SIG-M5 (cell line): ENCODE measurements at places on chromosomes 5 and 9.

GRCh38 chr9:122088880-122089706 is 4.0 kb downstream of the TTLL11 start:
- no peak for DNase-seq

DNA sequence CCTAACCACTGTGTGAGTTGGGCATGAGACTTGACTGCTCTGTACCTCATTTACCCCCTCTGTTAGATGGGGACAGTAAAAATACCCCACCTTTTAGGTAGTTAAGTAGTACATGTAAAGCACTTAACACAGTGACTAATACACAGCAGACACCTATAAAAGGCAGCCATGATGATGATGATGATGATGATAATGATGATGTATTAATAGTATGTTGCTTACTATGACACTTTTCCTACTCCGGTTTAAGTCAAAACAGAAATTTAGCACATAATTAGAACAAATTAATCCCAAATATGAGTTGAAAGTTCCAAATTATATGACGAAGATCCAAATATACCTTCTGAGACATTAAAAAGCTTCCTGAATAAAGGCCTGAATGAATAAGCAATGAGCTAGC is 222.1 kb downstream of the GAPVD1 start:
- no peak for DNase-seq

DNA sequence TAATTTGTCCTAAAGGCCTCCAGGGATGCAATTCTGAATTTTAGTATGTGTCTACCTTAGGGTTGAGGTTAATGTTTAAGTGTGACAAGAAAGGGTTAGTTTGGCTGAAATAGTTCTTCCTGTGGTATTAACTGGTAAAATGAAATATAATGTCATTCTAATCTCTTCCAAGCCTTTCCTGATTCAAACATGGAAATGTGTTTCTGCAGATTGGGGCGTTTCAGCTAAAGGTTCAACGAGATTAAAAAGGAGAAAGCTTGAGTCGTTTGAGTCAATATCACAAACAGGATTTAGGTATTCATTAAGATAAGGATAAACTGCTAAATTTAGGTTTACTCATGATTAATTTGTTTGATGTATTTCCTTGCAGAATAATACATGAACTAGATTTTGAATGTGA is 34.4 kb upstream of the ALDOB start:
- DNase-seq: no peak

DNA sequence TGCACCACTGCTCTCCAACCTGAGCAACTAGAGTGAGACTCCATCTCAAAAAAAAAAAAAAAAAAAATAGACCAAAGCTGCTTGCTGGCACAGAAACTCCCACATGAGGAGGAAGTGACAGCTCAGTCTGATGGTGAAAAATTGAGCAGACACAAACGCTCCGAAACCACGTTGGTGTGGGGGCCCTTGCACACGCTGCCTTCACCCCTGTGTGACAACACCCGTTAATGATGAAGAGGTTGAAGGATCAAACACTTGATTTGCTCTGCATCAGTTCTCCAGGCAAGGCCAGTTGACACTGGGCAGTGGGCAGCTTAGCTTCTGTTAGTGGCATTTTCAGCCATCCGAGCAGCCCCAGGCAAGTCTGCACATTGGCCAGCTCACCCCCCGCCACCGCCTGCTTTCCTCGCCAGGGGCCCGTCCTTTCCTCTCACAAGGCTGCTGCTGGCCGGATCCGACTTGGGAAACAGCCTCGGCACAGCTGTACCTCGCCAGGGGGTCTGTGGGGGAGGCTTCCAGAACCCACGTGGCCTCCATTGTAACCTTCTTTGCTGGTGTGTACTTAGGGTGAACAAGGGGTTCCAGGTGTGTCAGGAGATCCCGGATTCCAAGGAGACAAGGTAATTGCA is 79.8 kb downstream of the COL27A1 start:
- no peak for DNase-seq

GRCh38 chr9:129938291-129938979 is 103.2 kb downstream of the USP20 start:
- no peak for DNase-seq

DNA sequence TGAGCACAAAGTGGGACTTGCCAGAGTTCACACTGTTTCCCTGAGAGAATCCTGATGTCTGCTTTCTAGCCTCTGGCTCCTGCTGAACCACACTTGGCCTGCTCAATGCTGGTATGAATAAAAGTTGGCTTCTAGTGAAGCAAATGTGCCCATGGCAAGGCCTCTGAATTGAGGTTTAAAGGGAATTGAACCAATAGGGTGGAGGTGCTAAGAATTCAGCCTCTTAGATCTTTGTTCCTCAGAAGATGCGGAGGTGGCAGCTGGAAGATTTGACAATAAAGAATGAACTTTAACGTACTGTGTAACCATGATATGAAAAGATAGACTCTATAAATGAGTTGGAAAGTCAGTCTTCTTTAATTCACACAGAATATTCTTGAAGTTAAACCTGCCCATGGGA is 57.2 kb downstream of the RASGRF2 start:
- DNase-seq: no peak

- no peak for DNase-seq
Measured at GRCh38 chr9:89642789-89643188, 38.0 kb downstream of the GADD45G start.

- no peak for DNase-seq
Measured at GRCh38 chr9:35453786-35454185, 36.1 kb upstream of the RUSC2 start.

- no peak for DNase-seq
Measured at GRCh38 chr9:92310562-92310961, 14.6 kb downstream of the NOL8 start.

DNA sequence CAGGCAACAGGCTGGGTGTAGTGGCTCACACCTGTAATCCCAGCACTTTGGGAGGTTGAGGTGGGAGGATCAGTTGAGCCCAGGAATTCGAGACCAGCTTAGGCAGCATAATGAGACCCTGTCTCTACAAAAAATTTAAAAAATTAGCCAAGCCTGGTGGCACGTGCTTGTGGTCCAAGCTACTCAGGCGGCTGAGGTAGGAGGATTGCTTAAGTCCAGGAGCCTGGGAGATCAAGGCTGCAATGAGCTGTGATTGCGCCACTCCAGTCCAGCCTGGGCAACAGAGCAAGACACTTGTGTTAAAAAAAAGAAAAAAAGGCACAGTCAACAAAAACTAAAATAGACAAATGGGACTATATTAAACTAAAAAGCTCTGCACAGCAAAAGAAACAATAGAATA is 29.3 kb downstream of the ATP6V0E1 start:
- DNase-seq: no peak

GRCh38 chr5:137252512-137252911 is 246.6 kb downstream of the SPOCK1 start:
- DNase-seq: no peak

DNA sequence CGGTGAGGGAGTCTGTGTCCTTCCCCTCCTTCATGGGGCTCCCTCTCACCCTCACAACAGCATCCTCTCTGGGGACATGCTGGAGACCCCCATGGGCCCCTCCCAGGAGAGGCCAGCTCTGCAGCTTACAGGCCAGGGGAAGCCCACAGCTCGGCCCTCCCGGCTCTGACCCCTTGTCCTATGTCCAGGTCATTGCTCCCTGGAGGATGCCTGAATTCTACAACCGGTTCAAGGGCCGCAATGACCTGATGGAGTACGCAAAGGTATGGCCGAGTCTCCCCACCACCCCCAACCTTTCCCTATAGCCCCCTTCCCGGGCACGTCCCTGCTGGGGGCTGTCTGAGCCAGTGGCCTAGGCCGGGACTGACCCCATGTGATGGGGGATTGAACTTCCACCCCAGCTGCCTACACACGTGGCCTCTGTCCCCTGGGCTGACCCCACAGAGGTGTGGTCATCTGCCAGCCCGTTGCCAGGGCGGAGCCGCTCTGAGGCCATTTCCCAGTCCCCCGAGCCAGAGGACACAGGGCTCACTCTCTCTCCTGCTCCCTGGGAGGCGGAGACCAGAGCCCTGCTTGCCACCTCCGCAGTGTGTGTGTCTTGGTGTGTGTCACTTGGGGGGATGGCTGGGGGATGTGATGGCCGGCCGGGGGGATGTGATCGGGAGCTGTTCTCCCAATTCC is 21.9 kb downstream of the ASS1 start:
- DNase-seq: no peak

DNA sequence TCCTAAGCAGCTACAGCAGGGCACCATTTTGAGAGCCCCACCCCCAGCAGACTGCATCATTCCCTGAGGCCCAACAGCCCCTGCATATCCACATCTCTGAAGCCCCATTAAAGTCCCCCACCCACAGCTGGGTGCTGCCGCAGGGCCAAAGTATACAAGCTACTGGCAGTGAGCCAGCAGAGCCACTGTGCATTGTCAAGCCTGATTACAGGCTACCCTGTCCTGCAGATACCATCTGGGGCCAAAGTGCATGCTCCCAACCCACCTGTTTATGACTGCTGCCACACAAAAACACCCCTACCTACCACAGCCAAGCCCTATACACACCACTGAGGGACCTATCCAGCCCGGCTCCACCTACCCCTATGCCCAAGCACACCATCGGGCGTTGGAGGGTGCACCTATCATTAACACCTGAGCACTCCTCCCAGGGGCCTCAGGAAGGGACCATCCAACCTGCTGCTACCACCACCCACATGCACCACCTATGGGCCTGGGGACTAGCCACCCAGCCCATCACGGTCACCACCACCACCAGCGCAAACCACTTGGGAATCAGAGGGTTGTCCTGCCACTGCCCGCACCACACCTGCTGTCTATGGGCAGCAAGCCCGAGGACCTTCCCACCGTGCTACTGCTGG is 105.0 kb downstream of the PLPP1 start:
- DNase-seq: no peak

- no peak for DNase-seq
Measured at GRCh38 chr9:138053321-138053868, 175.8 kb downstream of the CACNA1B start.

GRCh38 chr5:109743041-109743531 is 53.4 kb downstream of the MAN2A1 start:
- no peak for DNase-seq

GRCh38 chr5:17697671-17698070 is 63.4 kb downstream of the TAF11L14 start:
- no peak for DNase-seq

GRCh38 chr5:15799014-15799413 is 299.0 kb downstream of the FBXL7 start:
- no peak for DNase-seq

DNA sequence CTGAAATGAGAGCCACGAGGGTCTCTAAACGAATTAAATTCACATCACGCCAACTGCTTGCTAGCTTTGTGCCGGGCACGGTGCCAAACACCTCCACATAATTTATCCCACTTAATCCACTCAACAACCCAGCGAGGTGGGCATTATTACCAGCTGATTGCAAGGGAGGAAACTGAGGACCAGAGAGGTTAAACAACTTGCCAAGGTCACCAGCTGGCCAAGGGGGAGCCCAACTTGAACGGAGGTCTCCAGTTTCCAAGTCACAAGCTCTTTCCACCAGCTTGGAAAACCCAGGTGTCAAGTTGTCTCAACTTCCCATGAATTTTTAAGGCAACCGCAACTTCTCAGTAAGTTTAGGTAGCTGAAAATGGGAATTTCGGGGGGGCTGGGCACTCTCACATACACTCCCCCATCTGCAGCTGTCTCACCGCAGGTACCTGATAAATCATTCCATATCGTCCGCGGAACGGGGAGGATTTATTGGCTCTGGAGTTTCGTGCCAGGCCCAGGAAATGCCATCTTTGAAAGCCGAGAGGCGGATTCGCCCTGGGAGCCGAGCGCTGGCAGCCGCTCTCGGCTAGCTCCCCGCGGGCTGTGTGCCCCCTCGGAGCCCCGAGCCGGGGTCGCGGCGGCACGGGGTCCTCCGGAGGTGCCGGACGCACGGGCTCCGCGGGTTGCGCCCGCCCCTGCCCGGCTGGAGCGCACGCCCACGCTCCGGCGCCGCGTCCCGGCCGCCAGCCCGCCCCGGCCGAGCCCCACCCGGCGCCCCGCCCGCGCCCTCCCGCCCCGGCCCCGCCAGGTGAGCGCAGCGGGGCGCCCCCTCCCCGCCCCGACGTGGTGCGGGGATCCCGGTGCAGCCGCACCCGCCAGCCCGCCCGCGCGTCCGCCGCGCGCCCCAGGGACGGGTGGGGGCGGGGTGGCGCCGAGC is 617 bp downstream of the PTPN3 start:
- DNase-seq: no peak

DNA sequence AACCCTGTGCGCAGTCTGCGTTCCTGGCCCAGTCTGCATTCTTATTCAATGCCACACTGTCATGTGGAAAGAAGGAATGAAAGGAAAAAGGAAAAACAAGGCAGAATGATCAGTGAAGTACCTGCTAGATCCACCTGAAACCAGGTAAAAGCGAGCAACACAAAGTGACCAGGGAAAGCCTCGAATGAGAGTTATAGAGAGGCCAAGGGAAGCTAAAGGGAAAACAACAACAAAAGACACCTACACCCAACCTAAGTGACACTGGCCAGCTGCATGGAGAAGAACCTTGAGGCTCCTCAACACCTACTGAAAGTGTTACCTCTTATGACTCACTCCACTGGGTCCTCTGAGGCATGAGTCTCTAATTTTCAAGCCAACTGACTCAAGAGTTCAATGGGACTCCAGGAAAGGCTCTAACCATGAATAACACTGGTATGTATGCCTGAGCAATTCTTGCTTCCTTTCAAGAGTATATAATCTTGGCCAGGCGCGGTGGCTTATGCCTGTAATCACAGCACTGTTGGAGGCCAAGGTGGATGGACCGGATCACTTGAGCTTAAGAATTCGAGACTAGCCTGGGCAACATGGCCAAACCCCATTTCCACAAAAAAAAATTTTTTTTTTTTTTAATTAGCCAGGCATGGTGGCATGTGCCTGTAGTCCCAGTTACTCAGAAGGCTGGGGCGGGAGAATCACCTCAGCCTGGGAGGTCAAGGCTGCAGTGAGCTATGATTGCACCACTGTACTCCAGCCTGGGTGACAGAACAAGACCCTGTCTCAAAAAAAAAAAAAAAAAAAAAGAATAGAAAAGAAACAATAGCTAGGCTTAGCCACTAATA is 29.0 kb downstream of the MTMR12 start:
- DNase-seq: no peak

DNA sequence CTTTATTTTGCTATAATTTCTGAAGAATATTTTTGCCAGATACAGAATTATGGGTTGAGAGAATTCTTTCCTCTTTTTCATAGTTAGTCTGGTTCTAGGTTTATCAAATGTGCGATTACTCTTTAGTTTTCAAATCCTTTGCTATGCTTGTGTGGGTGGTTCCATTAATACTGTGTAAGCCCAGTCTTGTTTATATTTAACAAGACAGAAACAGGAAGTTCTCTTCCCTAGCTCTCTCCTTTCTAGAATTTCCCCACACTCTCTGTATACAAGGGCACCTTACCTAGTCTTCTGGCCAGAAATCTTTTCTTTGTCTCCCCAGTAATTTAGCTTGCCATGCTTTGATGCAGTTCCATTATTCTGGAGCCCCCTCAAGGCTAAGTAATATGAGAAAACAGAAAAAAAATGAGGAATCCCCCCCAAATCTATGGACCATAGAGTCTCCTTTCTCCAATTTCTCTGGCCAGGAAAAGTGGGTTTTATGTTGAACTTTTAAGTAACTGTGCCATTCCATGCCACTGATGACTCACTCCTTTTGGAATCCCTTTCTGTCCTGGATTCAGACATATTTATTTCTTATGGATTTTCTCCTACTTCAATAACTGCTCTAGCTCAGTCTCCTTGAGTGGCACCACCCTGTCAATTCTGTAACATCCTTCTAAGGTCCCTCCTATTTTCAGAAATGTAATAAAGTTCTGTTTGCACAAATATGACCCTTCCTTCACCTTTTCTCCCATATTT is 1714.1 kb downstream of the EFNA5 start:
- no peak for DNase-seq

GRCh38 chr9:79574136-79574535 is 2.4 kb downstream of the TLE4 start:
- no peak for DNase-seq

GRCh38 chr9:81684635-81685034 is 4.7 kb downstream of the TLE1 start:
- DNase-seq: no peak

GRCh38 chr5:176849611-176850227 is 39.4 kb downstream of the UNC5A start:
- DNase-seq: no peak
